ENCODE measurements at places on chromosomes 1 and 21.
A peak's percentile ranks its signal among the peaks of the same experiment; 100 is the strongest.

DNA sequence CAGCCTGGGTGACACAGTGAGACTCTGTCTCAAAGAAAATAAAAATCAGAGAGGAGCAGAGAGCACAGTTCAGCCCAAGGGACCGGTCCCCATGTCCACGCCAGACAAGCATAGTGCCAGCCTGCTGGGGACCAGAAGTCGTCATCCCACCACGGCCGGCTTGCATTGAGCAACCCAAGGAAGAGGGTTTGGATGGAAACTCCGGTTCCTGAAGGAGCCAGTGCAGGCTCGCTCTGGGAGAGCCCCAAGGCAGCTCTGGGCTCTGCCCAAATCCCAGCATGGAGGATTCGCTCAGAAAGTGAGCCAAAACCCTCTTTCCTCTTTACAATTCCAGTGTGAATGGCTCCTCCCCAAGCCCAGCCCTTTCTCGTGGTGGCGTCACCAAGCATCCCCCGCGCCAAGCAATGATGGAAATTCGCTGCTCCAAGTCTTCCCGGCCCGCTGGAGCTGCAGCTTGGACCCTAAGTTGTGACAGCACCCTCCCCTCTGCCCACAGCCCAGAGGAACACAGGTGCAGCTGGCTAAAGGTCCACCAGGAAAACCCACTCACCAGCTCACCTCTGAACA lies 64.1 kb upstream of the SLC25A33 start:
- no peak for DNase-seq

- DNase-seq = no peak
Observed at GRCh38 chr1:38701088-38701487, 158.5 kb downstream of the RRAGC start.

GRCh38 chr1:33140153-33141149 lies 41.4 kb downstream of the TRIM62 start:
- DNase-seq = no peak

DNA sequence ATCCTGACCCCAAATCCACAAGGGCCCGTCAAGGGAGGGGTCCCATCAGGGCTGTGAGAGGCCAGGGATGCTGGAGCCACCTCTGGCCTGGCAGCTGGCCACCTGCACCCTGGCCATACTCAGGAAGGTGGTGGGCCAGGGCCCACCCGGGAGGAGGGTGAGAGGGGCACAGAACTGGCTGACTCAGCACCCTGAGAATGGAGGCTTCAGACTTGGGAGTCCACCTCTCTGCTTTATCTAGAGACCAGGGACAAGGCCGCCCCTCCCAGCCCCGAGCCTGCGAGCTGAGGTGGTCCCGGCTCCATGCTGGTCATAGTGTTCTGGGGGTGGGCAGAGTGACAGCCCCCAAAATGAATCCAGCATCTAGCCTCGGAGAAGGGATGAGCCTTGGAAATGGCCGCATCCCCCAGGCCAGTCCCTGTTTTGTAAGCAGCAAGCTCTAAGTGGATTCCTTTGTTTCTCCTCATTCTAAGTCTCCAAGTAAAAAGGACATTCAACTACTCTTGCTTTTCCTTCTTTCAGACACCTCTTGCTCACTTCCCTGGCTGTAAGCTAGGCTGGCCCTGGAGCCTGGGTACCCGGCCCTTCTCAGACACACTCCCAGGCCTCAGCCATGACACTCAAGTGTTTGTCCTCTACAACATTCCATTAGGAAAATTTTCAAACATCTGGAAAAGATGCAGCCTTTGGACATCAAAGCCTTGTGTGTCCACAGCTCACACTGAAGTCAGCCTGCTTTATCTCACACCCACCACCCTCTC lies 12.3 kb downstream of the WNT3A start:
- DNase-seq = no peak

DNA sequence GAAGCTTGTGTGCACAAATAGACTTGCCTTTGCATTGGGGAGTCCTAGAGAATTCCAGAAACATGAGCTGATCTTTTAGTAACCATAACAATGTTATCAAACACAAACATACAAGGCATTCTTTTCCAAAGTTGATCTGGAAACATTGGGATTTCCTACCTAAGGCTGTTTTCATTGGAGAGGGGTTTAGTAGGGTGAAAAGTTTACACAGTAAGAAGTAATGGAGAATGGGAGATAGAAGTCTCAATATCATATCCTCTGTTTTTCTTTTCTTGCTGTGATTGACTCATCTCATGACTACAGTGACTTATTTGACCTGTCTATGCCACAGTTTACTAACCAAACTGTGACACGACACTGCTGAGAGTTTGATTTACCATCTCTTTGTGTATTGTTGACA lies 65.6 kb upstream of the PLA2G4A start:
- DNase-seq = no peak

- no peak for DNase-seq
Observed at GRCh38 chr1:25617625-25618432, 1.2 kb downstream of the MAN1C1 start.

DNA sequence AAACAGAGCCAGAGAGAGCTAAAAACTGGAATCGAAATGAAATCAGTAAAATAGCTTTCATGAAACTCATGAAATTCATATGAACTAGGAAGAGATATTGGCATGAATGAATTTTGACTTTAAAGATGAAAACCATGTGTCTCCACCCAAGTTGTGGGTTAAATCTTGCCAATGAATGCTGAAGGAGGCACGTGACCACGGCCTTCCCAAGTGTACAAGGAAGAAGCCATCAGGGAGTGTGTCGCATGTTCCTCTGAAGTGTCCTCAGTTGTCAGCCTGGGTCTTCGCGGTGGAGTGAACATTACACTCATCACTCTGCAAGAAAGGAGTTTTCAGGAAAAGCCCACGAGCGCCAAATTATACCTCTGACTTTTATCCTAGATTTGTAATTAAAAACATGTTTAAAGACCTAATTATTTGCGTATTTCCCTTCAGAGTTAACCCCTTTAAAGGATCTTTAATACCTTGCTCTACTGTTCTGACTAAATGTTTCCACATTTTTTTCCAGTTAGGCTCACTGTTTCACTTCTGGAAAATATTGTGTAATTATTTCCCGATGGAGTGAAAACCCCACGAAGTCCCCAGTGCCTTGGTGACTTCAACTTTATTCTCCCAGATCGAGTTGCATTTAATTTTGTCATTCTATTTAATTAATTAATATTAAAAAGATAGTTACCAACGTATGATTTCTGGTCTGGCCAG lies 118.3 kb downstream of the DHRS3 start:
- no peak for DNase-seq

DNA sequence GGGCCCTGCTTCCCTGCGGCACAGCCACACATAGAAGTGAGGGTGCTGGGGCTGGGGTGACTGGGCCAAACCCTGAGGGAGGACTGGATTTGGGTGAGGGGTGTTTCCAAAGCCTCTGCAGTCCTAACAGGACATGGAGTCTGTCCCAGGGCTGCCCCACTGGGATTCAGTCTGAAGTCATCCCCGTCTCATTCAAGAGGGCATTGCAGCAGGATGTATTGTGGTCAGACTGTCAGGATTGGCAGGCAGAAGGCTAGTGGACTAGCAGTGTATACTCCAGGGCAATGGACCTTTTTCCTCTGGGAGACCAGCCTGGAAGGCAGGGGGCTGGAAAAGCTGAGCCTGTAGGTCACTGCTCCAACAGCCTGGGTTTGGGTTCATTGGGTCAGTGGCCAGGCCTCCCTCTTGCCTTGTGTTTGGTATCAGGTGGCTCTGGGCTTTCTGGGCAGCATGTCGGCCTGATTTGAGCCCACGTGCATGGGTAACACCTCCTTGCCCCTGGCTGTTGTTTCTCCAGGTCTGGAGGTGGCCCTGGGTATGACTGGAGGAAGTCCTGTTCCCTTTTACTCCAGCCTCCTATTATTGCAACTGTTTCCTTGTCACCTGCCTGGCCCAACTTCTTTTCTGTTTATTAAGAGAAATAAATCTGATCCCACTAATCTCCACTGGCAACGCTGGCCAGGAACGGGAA lies 41.0 kb upstream of the SYNC start:
- DNase-seq = no peak

GRCh38 chr1:174982971-174983689 lies 16.6 kb upstream of the CACYBP start:
- DNase-seq = no peak

- DNase-seq = no peak
Observed at GRCh38 chr21:29258626-29259338, 39.9 kb upstream of the BACH1 start.

GRCh38 chr1:1833916-1834325 lies 55.7 kb upstream of the NADK start:
- DNase-seq = peak; percentile 36

- peak; percentile 31 for DNase-seq
Observed at GRCh38 chr1:204544321-204544720, 28.1 kb downstream of the MDM4 start.

- no peak for DNase-seq
Observed at GRCh38 chr1:147892216-147892615, 10.4 kb upstream of the GJA8 start.

DNA sequence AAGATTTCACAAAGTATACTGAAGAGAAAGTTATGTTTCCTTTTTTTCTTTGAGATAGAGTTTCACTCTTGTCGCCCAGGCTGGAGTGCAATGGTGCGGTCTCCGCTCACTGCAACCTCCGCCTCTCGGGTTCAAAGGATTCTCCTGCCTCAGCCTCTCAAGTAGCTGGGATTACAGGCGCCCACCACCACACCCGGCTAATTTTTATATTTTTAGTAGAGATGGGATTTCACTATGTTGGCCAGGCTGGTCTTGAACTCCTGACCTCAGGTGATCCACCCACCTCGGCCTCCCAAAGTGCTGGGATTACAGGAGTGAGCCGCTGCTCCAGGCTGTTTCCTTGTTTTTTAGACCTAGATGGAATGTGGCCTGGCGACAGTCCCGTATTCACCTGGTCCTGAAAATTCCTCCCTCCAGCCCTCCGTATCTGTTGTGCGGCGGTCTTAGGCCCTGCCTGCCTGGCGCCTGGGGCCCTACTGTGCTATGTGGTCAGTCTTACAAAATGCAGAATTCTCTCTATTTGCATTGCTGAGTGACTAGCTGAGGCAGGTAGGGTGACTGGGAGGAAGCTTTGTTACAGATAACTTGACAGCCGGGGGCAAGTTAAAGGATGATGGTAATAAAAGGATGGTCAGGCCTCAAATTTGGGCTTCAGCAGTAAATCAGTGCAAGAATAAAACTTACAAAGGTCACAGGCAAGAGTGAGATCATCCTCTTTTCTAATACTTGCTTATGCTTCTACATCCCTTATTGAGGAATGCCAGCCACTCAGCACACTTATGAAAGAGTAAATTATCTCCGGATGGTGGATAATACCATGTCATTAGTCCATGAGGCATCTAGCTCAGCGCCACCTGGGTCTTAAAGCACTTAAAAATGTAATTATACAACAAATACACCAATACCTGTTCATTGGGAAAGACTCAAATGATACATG lies 30.3 kb downstream of the PARK7 start:
- no peak for DNase-seq

DNA sequence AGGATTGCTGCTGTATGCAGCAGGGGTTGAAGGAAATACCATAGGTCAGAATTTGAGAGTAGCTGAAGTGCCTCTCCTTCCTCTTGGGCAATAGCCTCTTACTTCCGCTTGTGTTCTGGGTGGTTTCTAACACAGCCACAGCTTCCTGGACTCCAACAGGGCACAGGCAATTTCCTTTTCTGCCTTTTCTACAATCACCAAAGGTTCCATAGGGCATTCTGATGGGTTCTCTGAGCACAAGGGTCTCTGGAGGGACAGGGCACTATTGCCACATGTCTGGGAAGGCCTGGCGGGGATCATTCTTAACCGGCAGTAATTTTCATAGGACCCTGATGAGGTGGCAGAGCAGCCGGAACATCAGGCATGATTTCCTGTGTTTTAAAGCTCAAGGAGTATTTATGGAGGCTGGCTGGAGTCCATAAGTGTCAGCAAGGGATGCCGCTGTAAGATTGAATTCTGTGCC lies 5.5 kb upstream of the AGTRAP start:
- no peak for DNase-seq

DNA sequence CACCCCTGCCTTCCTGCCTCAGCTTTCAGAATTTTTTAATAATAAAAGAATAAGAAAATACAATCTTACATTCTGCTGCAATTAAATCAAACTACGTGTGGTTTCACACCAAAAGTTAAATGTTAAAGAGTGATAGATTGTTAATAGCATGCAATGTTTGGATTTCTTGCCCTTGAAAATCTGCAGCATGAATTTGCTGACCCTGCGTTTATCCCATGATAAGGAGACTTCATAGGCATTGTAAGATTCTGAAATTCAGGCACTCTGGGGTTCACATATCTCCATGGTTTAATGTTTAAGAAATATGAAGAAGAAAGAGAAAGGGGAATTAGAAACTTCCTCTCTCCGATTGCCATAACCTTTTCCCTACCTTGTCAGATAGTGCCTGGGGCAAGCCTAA lies 1616.2 kb upstream of the B3GALT2 start:
- DNase-seq = no peak

- DNase-seq = no peak
Observed at GRCh38 chr1:154987326-154987725, 4.2 kb downstream of the FLAD1 start.

GRCh38 chr1:157551694-157552693 lies at the start of gene FCRL5:
Gene FCRL5, minus strand, starts transcription at chr1:157552515. Its CDS starts 153 bp downstream, at chr1:157552362.
- no peak for DNase-seq

- DNase-seq = no peak
Observed at GRCh38 chr1:218887141-218887925, 286.3 kb upstream of the LYPLAL1 start.

DNA sequence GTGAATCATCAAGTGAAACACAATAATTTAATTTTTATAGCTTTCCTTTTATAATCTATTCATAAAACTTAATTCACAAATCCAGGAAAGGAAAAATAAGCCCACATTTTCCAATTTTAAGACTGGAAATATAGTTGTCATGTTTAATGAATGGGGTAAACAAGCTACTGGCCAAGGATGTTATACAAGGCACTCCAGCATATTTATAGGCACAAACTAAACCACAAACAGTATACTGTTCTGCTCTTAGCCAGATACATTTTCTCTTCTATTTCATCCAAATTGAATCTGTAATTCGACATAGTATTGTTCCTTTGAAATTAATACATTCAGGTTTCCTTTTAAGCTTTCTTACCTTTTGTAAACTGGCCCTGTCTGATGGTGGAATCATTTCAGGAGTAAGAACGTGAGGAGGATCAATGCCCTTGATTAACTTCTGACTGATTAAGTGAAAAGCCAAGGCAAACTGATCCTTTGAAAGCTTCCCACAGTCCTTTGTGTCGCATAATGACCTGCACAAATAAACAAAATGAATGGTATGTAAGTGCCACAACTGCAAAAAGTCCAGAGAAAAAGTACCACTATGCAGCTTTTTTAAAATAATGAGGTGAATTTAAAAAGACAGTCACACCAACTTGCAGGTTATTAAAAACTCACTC lies 74.4 kb downstream of the EPS15 start:
- DNase-seq = no peak

- DNase-seq = no peak
Observed at GRCh38 chr1:80639777-80640533, 1160.8 kb upstream of the ADGRL2 start.

- no peak for DNase-seq
Observed at GRCh38 chr1:154998818-154999570, 3.6 kb upstream of the ZBTB7B start.

GRCh38 chr1:46735708-46736324 lies 16.9 kb upstream of the EFCAB14 start:
- DNase-seq = no peak

GRCh38 chr1:23331713-23332112 lies 12.4 kb downstream of the HNRNPR start:
- no peak for DNase-seq
